Stimulated activated effector memory CD8-positive, alpha-beta T cell treated with anti-CD3 and anti-CD28 coated beads, Interleukin-12 subunit alpha, Interleukin-12 subunit beta, amount 100 ng/mL, for 72 hours (primary cell): ENCODE measurements at places on chromosomes 13 and 19.

- DNase-seq = no peak
Measured at GRCh38 chr19:32876236-32876918, 6.8 kb upstream of the SLC7A9 start.

GRCh38 chr19:28575816-28576215 is 637.1 kb downstream of the UQCRFS1 start:
- DNase-seq = no peak

- DNase-seq = no peak
Measured at GRCh38 chr19:49564616-49565045, 15.7 kb downstream of the NOSIP start.

DNA sequence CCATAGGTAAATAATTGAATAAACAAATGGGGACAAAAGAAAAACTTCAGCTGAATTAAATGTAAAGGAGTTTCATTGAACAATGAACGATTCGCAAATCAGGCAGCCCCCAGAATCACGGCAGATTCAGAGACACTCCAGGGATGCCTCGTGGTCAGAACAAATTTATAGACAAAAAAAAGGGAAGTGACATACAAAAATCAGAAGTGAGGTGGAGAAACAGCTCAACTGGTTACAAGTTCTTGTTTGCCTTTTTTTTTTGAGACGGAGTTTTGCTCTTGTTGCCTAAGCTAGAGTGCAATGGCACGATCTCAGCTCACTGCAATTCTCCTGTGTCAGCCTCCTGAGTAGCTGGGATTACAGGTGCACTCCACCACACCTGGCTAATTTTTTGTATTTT is 5.7 kb downstream of the ZNF566 start:
- DNase-seq = no peak

- DNase-seq = no peak
Measured at GRCh38 chr19:35524181-35524837, 3.8 kb downstream of the SBSN start.
